ENCODE measurements at places on chromosomes 12 and 14. TPM values are rescaled to one million over a fixed set of nuclear protein-coding genes. Genes with fewer than 3 reads are reported as not detected.

PRKD1 gene
- 24.8 TPM for total RNA-seq

PLD4 gene
- total RNA-seq = 0.62 TPM

GPR68 gene
- total RNA-seq = 6.3 TPM

ENDOU gene
- total RNA-seq = 1.7 TPM

BLTP3B gene
- total RNA-seq = 40.8 TPM

GLI1 gene
- 2.4 TPM for total RNA-seq

IL22 gene
- not detected for total RNA-seq

KLHL33 gene
- total RNA-seq = 1.3 TPM

KRT86 gene
- total RNA-seq = 0.39 TPM

SART3 gene
- 51.3 TPM for total RNA-seq

ARHGEF25 gene
- total RNA-seq = 72.0 TPM

SPIC gene
- 0.33 TPM for total RNA-seq

SERPINA5 gene
- 9.0 TPM for total RNA-seq

FOXM1 gene
- total RNA-seq = 1.6 TPM

EMP1 gene
- 594 TPM for total RNA-seq

PGF gene
- 33.7 TPM for total RNA-seq

CFAP73 gene
- total RNA-seq = not detected

SNW1 gene
- total RNA-seq = 51.4 TPM

Data from aorta (tissue), 5 donors.